ENCODE measurements at places on chromosomes 5 and 9.
A peak's percentile ranks its signal among the peaks of the same experiment; 100 is the strongest.

DNA sequence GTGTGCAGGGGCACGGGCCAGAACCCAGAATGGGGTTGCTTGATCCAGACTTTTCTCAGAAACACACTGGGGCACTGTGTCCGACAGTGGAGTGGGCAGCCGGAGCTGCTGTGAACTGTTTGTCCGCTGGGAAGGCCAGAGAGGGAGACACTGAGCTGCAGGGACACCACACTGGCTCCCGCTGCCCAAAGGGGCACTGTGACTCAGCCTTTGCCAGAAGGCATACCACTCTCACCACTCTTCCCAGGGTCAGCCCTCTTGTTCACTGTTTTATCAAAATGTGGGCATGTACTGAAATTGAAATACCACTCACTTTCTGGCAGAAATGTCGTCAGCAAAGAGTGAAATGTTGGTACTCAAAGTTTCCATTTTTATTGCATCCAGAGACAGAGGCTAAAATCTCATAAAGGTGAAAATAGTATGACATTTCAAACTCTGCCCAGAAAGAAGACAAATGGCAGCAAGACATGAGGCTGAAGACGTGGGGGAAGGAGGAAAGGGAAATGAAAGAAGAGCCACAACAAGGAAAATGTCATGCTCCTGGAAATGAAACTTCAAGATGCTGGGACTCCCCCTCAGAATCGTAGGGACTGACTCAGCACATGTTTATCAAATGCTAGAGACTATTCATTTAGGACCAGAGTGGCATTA lies 4.5 kb upstream of the IL7R start:
- DNase-seq = no peak

GRCh38 chr5:173895401-173896165 lies 7.4 kb downstream of the CPEB4 start:
- DNase-seq = no peak

GRCh38 chr9:98830554-98830953 lies 23.1 kb downstream of the GALNT12 start:
- no peak for DNase-seq

- DNase-seq = no peak
Observed at GRCh38 chr5:15499528-15500324, at the start of gene FBXL7. Gene FBXL7, plus strand, starts transcription at chr5:15500180.

DNA sequence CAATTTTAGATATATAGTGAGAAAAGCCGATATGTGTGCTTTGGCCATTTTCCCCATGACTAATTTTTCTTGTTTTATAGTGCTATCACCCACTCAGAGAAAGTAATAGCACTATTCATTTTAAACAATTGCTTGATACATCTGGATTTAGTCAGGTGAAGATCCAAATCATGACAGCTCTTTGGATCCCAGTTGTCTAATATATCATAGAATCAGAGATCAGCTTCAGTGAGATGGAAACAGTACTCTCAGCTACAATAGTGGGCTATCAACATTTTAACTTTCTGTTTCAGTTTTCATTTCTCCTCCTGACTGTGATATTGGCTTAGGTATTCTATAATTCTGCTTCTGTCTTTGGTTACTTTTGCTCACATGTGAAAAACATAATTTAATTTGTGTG lies 38.7 kb downstream of the VCAN start:
- no peak for DNase-seq

- no peak for DNase-seq
Observed at GRCh38 chr5:176659860-176660461, 12.7 kb downstream of the TSPAN17 start.

DNA sequence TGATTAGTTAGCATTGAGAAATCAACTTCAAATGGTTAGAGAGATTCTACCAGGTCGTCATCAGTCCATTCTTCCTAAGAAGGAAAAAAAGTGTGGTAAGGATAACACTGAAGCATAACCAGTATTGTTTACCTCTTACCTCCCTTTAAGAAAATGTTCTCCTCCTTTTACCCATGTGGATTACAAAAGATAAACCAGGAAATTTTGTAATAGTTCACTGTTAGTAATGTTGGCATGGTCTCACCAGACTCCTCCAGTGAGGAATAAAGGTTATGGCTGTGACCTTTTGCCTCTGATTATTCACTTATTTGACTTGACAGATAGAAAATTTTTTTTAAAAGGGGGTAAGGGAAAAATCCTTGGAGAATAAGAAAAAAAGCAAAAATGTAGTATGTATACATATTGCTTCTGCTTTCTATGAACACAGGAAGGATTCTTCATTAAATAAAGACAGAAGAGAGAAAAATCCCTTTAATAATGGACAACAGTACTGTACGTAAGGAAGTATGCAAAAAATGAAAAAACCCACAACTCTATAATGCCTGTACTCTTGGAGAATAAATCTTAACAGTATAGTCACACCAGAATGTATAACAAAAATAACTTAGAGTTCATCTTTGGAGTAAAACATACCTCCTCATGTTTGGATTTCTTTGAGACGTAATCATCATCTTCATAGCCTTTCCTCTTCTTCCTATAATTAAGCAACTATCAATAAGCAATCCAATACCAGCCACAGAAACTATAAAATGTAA lies 18.1 kb downstream of the CCNH start:
- DNase-seq = no peak

GRCh38 chr9:34486572-34486971 lies 28.0 kb downstream of the DNAI1 start:
- DNase-seq = no peak

DNA sequence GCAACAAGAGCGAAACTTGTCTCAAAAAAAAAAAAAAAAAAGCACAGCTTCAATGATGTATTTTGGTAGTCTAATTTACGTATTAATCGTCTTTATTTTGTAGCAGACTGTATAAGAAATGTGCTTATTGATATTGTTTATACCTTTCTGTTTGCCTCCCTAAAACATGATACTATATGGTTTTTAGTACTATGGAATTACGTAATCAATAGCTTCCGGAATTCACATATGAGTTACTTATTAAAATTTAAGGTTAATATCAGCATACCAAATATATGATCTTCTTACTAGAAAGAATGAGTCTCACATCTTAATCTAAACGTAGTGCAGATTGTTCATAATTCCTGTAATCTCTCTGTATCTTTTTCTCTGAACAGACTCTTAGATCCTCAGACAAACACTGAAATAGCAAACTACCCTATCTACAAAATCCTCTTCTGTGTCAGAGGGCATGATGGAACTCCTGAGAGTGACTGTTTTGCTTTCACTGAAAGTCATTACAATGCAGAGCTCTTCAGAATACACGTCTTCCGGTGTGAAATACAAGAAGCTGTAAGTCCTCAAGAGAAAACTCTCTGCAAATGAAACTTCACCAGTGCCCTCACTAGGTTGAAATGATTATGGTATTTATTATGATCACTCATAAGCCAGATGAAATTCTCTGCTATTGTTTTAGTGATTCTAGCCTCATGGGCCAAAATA lies 44.4 kb upstream of the GPR21 start:
- no peak for DNase-seq

DNA sequence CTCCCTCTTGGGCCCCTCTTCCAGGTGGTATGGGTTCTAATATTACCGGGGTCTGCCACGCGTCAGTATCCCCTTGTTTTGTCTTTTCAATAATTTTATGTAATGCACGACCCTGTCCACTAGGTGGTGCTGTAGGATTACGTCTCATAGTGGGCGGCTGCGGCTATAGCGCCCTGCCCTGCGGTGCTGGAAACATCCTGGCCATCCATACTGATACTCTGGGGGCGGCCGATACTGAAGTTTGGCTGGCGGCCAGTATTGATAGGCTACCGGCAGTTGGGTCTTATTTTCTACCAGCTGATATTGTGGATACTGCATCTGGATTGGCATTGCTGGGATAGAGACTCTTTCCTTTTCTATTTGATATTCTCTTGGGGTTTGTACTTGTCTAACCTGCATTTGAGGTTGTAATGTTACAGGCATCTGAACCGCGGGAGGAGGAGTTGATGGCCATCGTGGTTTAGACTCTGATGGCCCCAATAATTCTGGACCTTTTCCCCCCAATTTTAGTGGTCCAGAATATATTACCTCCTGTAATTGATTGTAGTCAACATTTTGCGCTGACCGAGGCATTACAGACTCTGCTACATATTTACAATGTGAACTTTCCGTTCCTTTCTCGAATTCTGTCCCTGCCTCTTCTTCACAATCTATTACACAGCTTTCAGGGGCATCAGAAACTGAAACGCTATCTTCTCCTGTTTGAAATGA lies 3.3 kb upstream of the TMEM141 start:
- peak; percentile 62 for DNase-seq

- DNase-seq = no peak
Observed at GRCh38 chr5:17282283-17283120, 65.1 kb downstream of the BASP1 start.

DNA sequence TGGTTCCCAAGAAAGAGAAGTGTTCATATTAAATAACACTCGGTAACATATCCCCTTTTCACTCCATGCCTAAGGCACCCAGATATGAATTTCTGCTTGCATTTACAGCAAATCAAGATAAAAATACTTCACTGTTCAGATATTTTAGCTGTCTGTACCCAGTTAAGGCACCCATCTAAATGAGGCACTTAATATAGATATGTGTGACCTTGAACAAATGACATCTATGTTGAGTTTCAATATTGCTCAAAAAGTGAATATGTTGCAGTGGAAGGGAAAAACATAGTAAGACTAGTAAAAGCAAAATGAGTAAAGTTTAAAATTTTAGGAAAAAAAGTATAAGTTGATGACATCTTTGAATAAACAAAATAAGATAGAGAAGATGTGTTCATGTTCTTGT lies 32.4 kb upstream of the SPDL1 start:
- DNase-seq = no peak

- no peak for DNase-seq
Observed at GRCh38 chr5:154367101-154367500, 78.7 kb upstream of the SAP30L start.

DNA sequence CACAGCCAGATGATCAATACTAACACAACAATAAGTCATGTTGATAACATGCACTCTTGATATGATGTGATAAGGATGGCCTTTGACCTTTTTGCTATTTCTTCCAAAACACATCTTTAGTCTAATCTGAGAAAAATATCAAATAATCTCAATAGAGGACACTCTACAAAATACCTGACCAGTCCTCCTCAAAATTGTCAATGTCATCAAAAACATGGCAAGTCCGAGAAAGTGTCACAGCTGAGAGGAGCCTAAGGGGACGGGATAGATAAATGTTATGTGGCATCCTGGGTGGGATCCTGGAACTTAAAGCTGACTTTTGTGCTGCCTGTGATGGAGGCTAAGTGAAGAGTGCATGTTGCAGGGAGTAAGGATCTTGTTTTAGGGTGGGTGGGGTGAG lies 699.6 kb upstream of the ADAMTS16 start:
- DNase-seq = no peak

GRCh38 chr5:38297830-38298608 lies 39.7 kb downstream of the EGFLAM start:
- no peak for DNase-seq

- DNase-seq = no peak
Observed at GRCh38 chr5:147174671-147175265, 60.1 kb upstream of the STK32A start.

- DNase-seq = no peak
Observed at GRCh38 chr5:155895484-155895883, 431.5 kb upstream of the SGCD start.

DNA sequence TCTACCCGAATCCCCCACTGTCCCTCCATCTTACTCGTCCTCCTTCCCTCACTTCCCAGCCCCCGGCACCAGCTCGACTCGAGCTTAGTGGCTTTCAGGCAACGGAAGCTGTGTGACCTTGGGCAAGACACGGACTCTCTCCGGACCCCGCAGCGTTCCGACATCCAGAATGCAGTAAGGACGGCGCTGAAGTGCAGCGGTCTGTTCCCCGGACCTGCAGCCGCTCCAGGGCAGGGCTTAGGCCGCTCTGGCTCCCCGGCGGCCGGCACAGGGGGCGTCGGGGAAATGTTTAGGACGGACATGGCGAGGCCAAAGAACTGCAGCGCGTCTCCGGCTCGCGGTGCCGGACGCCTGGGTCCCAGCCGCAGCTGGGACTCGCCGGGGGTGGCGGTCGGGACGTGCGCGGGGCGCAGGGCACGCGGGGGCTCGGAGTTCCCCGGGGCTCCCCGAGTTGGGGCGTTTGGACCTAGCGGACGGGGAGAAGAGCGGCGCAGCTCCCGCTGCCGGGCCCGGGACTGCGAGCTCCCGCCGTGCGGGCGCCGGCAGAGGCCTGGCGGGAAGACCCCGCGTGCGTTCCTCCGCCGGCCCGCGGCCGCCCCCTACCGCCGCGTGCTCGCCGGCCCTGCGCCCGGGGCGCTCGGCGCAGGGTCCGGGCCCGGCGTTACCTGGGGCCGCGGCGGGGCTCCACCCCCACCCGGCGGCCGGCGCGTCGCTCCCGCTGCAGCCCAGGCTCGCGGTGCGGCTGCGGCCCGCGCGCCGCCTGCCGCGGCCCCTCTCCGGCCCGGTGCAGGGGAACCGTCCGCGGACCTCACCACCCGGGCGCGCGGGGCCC lies 5.6 kb upstream of the RNF44 start:
- DNase-seq = no peak

- no peak for DNase-seq
Observed at GRCh38 chr5:76473009-76473336, 69.9 kb downstream of the IQGAP2 start.

DNA sequence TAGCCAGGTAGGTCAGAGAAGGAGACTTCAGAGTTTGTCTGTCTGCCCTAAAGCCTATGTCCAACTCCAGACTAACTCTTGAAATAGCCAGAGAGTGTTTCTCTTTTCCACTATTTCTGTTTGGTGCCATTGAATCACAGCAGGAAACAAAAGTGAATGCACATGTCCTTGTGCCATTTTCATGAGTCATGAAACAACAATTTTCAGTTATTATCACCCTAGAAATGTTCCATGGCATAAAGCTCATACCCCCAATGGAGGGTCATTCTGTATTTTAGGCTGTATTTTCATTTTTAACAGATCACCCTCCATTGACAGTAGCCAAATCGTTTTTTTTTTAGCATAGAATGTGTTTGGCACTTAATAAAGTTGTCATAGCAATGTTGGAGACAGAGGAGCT lies 124.7 kb downstream of the PAPPA start:
- DNase-seq = no peak

GRCh38 chr5:132179405-132179804 lies 48.2 kb downstream of the P4HA2 start:
- no peak for DNase-seq

GRCh38 chr5:32029261-32029660 lies 144.9 kb downstream of the GOLPH3 start:
- DNase-seq = no peak

DNA sequence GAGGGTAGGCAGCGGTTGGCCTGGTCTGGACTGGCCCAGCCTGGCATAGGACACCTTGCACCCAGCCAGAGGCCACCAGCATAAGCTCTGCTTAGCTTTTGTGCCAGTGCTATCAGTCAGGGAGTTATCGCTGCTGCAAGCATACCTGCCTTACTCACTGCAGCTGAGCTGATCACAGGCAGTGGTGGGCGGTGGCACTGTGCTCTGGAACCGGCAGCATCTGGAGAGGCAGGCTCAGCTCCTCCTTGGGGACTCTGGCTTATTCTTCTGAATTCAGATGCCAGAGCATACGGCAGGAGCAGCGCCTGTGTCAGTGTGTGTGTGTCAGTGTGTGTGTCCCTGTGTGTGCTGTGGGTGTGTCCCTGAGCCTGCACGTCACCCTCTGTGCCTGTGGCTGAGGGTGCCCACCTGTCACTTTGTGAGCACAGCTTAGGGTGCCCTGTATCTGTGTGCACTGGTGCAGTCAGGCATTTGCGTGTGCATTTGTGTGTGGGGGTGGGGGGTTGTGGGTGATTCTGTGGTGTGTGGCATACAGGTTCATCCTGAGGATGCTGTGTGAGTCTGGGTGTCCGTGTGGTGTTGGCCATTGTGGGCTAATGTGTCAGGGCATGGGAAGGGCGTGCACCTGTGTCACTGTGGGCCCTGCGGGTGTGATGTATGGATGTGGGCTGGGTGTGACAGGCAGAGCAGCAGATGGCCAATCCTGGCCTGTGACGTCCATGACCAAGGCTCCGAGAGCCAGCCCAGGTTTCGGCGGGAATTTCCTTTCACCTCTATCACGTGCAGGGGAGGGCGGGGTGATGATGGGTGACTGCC lies 23.5 kb downstream of the LMX1B start:
- DNase-seq = no peak
